Stimulated activated CD4-positive, alpha-beta T cell treated with anti-CD3 and anti-CD28 coated beads, TNF-alpha, amount 100 ng/mL, for 48 hours (primary cell): ENCODE measurements at places on chromosomes 7 and 10.

DNA sequence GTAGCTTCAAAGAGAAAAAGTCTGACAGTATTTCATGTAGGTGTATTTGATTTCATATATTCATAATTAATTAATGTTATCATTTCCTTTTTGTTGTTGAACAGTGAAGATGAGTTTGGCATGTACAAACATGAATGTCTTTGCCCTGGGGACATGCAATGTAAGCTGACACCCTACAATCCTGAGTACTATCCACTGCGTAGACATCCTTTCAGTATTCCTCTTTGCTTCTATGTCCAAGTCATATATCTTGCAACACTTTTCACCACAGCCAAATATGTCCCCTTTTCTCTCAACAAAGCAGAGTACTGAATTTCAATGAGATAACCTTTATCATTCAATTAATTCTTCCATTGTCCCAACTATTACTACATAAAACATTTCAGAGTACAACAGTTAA, 93.6 kb downstream of the GPR37 start:
- no peak for DNase-seq

DNA sequence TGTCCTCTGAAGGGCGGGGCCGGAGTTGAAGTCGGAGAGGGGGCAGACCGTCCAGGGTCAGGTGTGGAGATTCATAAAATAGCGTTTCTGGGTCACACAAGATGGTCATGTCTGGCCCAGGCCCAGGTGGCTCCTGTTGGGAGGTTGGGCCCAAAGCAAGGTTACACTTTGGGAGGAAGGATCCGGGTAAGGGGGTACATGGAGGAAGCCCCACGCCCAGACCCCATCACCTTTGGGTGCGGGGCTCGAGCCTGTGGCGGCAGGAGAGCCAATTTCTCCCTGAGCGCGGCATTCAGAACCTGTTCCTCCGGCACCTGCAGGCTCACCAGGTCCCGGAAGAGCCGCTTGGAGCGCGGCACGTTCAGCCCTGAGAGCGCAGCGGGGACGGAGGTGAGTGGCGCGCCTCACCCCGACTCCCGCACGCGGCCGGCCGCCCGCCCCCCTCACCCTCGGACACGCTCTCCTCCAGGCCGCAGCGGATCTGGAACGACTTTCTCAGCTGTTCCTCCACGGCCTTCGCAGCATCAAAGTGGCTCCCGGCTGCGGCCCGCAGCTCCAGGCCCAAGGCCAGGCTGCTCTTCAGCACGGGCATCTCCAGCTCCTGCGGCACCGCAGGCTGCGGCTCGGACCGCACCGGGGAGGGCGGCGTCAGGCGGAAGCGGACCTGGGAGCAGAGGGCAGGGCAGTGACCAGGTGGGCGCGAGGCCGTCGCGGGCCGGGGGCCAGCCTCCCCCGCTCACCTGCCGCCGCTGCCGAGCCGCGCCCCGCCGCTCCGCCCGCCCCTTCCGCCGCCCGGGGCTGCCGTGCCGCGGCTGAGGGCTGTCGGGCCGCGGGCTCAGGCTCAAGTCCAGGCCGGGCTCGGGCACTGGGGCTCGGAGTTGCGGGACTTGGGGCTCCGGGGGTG, 644 bp downstream of the PPP1R35 start:
- DNase-seq: peak; percentile 25

DNA sequence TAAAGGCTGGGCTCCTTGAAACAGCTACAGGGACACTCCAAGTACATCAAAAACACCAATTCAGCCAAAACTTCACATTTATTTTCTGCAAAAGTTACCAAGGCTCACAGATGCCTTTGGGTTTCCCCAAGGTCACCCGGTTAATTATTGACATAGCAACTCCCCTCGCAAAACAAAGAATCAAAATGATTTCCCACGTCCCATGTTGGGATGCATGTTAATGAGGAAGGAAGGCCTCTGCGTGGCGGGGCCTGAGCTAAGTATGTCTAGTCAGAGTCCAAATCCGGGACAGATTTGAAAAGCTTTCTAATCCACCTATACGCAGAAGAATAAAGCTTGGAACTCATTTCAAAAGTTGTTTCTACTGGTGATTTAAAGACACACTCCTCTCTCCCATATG, 535 bp upstream of the TMEM72 start:
- no peak for DNase-seq

GRCh38 chr7:28623105-28623730, 210.9 kb downstream of the CREB5 start:
- no peak for DNase-seq

DNA sequence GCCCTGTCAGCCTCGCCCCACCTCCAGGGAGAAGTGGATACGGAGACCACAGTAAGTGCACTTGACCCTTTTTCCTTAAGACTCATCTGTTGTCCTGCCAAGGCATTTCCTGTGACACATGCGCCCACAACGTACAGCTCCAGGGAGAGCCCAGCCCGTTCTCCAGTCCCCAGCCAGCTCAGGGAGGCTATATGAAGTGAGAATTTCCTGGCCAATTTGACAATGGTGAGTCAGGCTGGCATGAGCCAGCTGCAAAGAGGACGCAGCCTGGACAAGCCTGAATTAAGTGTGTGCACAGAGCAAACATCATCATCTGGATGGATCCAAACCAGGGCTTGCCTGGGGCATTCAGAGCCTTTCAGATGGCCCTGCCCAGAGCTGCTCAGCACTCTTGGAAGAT, 244.8 kb downstream of the KCNMA1 start:
- DNase-seq: no peak

DNA sequence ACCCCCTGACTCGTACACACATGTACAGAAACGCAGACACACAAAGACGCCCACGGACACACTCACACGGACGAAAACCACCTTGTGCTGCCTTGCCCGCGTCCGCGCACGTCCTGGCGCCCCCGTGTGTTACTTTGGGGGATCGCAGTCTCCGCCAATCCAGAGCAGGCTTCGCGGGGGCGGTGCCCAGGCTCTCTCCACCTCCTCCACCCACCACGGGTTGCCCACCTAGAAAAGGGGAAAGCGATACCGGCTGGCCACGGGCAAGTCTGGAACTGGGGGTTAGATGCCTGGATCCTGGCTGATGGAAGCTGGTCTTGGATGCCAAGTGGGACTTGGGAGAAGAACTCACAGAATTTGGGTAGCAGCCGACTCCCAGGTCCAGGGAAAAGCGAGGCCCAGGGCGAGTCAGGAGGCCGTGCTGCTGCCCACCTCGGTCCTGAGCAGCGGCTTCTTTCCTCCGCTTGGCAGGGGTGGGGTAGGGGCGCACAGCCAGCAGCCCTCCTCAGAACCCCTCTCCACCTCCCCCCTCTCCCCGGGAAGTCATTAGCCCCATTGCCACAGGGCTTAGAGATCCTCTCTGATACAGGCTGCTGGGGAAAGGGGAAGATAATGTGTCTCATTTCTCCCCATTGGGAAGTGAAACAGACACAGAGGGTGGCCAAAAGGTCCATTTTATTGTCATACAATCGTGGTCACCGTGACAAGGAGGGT, 4.6 kb upstream of the VGF start:
- peak; percentile 72 for DNase-seq

- no peak for DNase-seq
Measured at GRCh38 chr10:47008769-47009168, 97.5 kb downstream of the PTPN20 start.

GRCh38 chr10:74024600-74024999, 26.7 kb downstream of the VCL start:
- DNase-seq: no peak

DNA sequence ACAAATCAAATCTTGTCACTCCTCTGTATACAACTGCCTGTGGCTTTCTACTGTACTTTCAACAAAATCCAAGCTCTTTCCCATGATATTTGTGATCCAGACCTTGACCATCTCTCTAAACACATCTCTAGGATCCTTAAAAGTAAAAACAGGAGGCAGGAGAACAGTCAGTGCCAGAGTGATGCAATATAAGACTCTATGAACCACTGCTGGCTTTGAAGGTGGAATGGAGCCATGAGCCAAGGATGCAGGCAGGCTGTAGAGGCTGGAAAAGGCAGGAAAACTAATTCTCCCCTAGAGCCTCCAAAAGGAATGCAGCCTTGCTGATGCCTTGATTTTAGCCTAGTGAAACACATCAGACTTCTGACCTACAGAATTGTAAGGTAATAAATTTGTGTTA, 45.5 kb upstream of the LRRN3 start:
- no peak for DNase-seq

GRCh38 chr10:120945801-120946302, 94.7 kb downstream of the WDR11 start:
- no peak for DNase-seq

DNA sequence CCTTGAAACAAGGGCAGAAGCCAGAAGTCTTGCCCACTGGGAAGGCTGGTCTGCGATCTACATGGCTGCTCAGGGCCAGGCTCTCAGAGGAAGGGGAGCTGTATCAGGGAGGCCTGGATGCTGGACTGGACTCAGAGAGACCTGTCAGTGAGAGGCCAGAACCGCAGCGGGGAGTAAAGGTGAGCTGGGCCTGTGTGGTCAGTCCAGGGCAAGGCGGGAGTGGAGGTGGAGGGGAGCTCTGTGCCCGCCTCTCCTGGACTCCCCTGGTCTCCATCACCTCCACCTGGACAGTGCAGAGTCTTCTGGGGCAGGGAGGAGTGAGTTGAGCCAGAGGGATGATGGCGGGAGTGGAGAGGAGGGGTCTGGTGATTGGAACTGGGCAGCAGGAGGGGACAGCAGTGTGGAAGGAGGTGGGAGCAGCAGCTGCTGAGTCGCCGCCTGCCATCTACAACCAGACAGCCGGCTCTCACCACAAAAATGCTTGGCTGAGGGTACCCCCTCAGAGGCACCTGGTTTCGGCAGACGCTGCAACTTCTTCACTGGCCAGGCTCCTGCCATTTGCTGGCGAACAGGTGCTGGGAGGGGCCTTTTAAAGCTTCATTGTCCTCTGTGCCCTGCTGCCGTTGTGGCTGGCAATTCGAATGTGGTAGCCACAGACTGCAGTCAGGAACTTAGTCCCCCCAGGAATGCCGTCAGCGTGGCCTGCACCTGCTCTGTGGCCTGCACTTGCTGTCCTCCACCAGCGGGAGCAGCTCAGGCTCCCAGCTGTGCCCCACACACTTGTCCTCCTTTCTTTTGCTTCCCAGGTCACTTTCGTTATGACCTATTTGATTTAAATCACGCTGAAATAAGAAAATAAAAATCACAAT, 3.5 kb downstream of the RASSF4 start:
- no peak for DNase-seq

- DNase-seq: no peak
Measured at GRCh38 chr7:123645516-123645915, 10.2 kb upstream of the LMOD2 start.

DNA sequence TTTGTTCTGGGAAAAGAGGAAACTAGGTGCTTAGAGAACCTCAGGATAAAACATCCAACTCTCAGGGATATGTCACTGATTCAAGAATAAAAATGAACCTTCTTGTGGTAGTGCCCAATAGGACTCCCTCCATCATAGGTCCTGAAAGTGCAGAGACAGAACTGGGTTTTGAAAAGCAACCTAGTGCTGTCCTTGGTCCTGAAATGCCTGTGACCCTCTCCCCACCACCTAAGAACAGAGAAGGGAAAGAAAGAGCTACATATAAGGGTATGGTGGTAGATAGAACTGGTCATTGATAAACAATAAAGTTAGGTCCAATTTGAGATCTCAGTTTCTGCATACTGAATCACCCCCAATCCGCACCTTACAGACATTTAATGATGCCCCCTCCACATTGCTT, 953.3 kb downstream of the XPNPEP1 start:
- no peak for DNase-seq

DNA sequence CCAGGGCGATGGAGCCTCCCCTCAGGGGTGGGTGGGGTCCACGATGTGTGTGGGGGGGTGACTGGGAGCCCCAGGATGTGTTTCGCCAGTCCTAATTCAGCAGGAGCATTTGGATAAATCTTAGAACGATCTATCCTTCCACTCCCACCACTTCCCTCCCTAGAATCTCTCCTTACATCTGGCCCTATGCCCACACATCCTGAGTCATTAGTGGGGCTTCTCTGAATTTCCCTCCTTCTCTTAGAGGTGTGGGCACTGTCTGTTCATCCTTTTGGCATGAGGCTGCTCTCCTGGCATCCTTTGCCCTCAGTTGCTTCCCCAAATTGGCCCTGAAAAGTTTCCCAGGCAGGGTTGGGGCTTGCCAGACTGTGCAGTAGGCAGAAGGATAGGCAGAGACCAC, 1.6 kb downstream of the GHRHR start:
- no peak for DNase-seq

DNA sequence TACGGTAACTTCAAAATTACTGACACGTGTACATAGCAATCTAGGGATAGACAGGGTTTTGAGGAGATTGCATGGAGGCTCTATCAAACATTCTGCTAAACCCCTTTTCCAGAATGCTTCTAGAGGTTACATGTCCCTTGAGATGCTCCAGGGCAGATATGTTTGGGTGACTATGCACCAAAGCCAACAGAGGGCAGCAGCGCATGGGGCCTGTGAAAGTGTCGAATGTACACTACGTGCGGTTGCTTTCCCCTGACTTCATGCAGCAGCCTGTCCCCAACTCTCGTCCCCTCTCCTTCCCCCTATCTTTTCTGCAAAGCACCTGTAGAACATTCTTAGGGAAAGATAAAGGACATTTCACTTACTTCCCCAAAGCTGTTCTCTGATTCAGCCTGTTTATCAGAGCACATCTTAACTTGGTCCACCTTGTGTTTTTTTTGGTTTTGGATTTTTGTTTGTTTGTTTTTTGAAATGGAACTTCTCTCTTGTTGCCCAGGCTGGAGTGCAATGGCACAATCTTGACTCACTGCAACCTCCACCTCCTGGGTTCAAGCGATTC, 90.2 kb downstream of the UBE3C start:
- DNase-seq: no peak

GRCh38 chr7:28165261-28165660, 15.3 kb downstream of the JAZF1 start:
- no peak for DNase-seq

GRCh38 chr7:33196221-33196620, 66.9 kb downstream of the BBS9 start:
- DNase-seq: no peak

- DNase-seq: no peak
Measured at GRCh38 chr7:116734710-116735109, 62.7 kb downstream of the MET start.

DNA sequence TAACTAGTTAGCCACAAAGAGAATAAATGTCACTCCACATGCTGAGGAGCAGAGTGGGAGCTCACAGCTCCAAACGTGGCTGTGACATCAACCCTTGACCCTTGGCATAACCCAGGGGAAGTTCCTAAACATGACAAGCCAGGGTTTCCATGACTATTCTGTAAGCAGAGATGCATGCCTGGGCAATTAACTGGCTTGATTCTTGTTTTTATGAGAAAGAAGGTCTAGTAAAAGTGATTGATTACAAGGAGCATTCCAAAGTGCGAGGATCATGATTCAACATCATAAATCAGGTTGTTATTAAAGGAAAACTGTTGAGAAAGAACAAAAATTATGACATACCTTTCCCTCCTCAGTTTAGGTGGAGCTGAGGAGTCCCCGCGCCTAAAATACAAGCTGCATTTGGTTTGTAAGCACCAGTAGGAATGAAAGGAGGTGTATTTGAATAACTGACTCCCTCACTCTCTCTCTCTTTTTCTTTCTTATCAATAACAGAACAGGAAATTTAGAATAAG, 108.4 kb downstream of the SFMBT2 start:
- DNase-seq: no peak

GRCh38 chr10:89695307-89695706, 6.1 kb upstream of the KIF20B start:
- no peak for DNase-seq

- no peak for DNase-seq
Measured at GRCh38 chr10:129953119-129954051, 10.7 kb downstream of the EBF3 start.

GRCh38 chr7:93856323-93856722, 34.2 kb downstream of the TFPI2 start:
- DNase-seq: no peak

- no peak for DNase-seq
Measured at GRCh38 chr10:130226012-130226411, 89.8 kb downstream of the GLRX3 start.
